ENCODE measurements at places on chromosomes 5 and 9.

DNA sequence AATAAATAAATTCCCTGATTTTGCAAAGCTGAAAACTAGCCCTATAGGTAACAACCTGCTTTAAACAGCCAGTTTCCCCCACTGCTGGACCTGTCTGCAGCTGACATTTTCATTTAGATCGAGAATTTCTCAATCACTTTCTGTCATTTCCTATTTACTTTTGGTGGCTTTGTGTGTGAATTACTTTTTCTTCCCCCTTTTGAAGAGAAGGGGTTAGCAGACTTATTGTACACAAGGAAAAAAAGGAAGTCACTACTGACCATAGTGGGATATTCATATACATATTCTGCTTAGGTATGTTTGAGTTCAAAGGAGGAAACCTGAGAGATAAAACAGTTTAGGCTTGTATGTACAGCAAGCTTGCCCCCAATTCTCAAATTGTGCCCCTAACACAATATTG lies 27.0 kb upstream of the IFNB1 start:
- DNase-seq, result no peak

DNA sequence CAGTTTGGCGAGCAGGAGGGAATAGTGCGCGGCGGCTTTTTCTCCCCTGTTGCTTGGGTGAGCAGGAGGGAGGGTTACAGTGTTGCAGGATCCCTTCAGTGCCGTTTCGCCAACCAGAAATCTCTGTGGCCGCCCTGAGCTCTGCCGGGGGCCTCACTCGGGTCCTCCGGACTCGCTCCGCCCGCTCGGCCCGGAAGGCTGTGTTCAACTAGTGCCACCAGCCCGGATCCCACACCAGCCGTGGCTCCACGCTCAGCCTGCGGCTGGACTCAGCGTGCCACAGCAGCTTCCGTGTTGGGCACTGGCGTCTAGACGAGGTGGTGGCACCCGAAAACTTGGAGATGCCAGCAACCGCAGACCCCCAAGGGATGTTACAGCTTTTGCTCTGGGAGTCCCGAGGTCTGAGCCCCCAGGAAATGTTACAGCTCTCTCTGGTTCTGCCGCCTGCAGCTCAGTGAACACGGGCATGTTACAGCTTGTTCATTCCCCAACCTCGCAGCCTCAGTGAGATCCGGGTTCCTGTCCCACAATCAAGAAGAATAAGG lies 16.0 kb upstream of the OR13C9 start:
- no peak for DNase-seq

GRCh38 chr9:136673088-136673974 lies 10.6 kb downstream of the EGFL7 start:
- no peak for DNase-seq

- DNase-seq, result no peak
Measured at GRCh38 chr5:181170237-181170825, 22.9 kb downstream of the OR2V2 start.

DNA sequence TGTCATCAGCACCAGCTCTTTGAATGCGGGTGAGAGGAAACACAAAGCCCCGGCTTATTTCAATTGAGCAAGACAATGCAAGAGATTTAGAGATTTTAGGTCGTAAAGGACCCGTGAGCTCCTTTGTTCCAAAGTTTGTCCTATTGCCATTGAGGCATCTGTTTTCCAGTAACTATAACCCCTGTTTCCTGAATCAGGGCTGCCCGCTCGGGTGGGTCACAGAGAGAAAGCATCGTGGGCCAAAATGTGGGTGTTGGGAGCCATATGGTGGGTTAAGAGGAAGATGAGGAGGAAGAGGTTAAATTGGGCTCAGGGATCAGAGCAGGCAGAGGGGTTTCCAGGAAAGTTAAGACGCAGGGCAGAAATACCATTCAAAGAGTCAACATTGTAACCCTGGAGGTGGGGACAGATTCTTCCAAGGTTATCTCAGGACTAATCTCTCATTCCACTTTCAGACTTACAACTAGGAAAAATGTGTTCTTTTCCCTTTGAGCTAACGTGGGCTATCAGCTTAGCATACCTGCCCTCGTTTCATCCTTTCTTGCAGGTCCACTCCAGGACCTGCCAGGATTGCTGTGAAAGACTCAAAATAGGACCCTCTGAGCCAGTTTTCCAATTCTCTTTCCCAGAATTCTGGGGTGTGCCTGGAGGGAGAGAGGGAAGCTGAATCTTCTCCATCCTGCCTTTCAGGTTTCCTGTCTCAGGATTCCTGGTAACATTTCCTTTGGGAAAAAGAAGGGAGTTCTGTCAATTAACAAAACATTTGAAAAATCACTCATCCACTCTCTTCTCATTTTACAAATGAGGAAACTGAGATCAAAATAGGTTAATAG lies 95.5 kb upstream of the TAF11L2 start:
- DNase-seq, result no peak

- DNase-seq, result no peak
Measured at GRCh38 chr5:15286650-15287049, 213.3 kb upstream of the FBXL7 start.

- no peak for DNase-seq
Measured at GRCh38 chr5:180375291-180375690, 22.2 kb upstream of the GFPT2 start.

DNA sequence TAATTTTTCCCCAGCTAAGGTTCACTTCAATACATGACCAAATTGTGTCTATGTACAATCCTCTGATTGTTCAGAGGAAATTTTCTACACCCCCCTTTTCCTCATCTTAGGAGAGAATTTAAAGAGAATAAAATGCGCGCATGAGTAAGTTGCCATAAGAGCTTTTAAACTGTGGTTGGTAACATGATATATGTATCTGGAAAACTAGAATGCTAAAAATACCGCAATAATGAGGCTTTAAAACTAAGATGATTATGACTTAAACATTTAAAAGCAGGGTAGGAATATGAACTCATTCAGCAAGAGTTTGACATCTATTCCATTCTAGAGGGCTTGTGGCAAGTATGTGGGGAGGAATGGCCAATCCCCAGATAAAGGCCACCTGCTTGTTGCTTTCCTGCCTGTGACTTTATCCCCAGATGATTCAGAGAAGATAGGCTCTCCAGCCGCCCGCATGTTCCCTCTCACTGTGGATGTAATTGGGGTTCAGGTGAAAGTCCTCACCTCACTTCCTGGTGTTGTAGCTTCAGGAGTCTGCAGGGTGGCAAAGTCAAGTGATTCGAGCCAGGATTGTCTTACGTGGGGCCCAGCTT lies 26.5 kb upstream of the BASP1 start:
- no peak for DNase-seq

GRCh38 chr5:167573370-167574127 lies 717.9 kb upstream of the WWC1 start:
- no peak for DNase-seq

DNA sequence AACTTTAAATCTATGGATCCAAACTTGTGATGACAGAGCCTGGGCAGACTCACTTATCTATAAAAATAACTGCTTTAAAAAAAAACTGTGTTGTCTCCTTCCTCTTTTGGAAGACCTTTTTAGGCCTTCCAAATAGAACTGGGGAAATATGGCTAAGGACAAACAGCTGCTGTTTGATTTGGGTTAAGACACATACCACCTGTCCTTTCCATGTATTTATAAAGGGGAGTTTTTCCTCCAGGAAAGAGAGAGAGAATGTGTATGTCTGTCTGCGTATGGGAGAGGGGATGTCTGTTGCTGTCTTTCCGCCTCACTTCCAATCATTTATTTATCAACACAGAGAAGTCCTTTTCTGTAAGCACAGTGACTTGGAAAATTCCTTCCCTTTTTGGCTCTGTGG lies 2.8 kb downstream of the ARHGEF37 start:
- DNase-seq, result no peak

DNA sequence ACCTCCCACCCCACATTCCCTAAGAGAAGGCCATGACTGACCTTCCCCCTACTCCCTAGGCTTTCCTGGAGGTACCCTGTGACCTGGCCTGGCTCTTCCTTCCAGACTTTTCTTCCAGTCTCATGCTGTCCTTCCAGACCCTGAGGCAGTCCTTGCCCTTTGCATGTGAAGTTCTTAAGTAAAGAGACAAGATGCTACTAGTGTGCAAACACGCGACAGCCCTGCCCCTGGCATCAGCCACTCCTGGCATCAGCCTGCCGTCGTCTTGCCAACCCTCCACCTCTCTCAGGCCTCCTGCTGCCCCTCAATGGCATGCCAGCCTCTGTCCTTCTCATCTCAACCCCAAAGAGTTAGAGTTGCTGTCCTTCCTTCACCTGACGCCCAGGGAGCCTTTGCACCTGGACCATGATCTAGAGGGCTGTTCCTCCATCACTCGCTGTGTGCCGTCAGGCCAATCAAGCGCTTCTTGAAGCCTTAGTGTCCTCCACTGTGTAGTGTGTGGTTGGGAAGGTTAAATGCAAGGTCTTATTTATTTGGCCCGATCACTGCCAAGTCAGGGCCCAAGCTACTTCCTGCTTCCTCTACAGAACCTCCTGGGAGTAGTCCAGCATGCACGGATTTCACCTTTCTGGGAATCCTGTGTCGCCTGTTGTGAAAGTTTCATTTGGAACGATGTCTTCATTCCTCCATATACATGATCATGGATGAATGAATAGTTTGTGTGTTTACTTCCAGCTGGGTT lies 61.9 kb downstream of the WWC1 start:
- no peak for DNase-seq

GRCh38 chr5:36301858-36302603 lies at the start of gene RANBP3L:
Gene RANBP3L (minus strand): TSS chr5:36301902. CDS start chr5:36301416, 486 bp downstream.
- DNase-seq, result no peak

GRCh38 chr9:113425072-113425471 lies 14.5 kb downstream of the C9orf43 start:
- DNase-seq, result no peak

GRCh38 chr9:34365282-34365681 lies 11.4 kb downstream of the MYORG start:
- DNase-seq, result no peak

DNA sequence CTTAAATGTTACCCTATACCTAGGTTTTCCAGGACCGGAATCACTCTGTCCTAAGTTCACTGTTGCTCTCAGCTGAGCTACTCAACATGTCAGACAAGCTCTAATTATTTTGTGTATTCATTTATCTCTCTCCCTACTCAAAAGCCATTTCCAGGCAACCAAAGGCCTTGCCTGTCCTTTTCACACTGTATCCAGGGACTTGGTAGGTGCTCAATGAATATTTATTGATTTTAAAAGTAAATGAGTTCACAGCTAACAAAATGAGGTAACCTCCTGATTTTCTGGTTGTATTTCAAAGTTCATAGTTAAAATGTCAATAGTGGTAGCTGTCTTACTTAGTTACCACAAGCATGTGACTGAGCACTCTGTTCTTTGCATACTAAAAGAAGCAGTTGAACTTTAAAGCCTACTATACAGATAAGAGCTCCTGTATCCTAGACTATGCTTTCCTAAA lies 522.2 kb downstream of the ACTL7B start:
- DNase-seq, result no peak

- no peak for DNase-seq
Measured at GRCh38 chr9:82961504-82962125, 101.3 kb downstream of the RASEF start.

DNA sequence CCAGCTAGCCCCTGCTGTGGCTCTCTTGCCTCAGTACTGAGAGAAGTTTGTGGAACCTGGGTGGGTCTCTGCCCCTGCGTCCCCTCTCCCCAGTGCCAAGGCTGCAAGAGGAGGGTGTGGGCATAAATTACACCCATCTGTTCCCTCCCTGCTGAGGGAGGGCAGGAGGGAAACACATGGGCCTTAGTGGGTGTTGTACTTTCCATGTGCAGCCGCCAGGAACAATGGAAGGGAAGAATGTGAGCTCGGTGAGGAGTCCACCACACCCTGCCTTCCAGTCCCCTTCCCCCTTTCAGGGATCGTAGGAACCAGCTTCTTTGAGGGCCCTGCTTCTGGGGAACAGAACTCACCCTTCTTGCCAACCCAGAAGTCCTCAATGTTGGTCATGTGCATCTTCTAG lies 138.2 kb upstream of the KLF4 start:
- DNase-seq, result no peak

- DNase-seq, result no peak
Measured at GRCh38 chr5:134227776-134228175, 1.9 kb upstream of the PPP2CA start.

DNA sequence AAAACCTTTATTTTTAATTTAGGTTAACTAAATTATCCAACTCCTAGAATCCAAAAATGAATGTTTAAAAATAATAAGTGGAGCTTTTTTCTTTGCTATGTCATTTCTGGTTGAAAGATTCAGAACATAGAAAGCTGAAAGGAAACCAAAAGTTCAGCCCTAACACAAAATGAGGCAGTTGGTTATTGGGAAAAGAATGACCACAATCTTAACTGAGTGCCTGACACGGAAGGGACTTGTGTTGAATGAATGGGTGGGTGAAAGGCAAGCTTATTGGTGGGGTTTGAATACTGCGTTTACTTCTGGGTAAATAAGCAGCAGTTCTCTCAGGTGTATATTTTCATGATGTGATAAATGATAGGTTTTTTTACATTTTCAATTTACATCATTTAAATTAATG lies 243.5 kb downstream of the IRX1 start:
- no peak for DNase-seq

DNA sequence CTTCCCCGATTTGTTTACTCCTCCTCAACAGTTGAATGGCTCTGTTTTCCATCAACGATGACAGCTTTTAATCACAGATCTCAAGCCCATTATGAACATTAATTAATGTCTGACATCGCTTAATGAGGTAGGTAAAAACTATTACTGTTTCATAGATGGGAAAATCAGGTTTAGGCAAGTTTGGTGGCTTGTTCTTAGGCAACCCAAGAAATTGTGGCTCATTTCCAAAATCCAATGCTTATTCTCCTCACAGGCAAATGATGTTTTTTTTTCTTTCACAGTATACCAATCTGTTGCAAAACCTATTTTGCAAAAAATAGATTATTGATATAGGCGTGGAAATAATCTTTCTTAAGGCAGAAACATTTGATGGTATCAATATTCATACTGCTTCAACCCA lies 70.8 kb upstream of the CHD1 start:
- no peak for DNase-seq

DNA sequence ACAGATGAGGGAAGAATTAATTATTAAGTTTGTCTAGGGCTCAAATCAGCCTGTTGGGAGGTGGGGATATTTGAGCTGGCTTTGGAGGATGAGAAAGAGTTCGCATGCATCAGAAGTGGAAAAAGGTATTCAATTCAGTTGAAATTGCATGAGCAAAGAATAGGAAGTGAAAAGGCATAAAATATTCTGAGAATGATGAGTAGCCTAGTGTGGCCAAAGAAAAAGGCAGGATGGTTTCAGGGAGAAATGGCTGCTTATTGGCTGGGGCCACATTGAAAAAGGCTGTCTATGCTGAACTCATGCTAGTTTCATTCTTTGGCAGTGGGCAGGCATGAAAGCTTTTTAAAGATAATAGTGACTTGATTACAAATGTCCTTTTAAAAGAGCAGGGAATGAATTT lies 235.4 kb upstream of the RIOK2 start:
- DNase-seq, result no peak

GRCh38 chr5:17370651-17371050 lies 127.4 kb upstream of the TAF11L2 start:
- no peak for DNase-seq

- DNase-seq, result no peak
Measured at GRCh38 chr5:110115503-110115902, 425.8 kb downstream of the MAN2A1 start.

- DNase-seq, result no peak
Measured at GRCh38 chr5:35794328-35794619, 62.4 kb upstream of the IL7R start.
